ENCODE measurements at places on chromosomes 4 and X.

DNA sequence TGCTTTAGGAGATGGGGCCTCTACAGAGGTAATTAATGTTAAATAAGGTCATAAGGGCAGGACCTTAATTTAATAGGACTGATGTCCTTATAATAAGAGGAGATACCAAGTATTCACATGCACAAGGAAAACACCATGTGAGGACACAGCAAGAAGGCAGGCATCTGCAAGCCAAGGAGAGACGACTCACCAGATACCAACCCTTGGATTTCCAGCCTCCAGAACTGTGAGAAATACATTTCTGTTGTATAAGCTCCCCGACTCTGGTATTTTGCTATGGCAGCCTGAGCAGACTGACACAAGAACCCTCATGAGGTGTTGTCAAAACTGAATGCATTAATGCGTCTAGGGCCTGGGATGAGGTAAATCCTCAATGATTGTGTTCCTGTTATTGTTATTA lies 56.2 kb upstream of the MAPK10 start:
- DNase-seq = no peak

DNA sequence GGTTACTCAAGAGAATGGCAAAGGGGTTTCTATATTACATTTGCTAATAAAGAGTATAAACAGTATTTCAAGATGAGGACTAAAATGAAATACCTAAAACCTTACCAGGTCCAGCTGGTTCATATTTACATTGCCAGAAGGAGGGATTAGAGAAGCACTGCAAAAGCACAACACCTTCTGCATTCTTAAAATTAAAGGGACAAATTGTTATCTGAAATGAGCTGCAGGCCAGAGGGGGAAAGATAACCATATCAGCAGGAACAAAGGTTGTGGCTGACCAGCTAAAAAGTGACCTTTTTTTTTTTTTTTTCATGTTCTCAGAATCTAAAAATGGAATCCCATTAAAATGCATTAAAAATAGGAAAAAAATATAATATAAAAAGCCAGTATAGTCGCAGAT lies 39.7 kb downstream of the AFF2 start:
- DNase-seq = no peak

DNA sequence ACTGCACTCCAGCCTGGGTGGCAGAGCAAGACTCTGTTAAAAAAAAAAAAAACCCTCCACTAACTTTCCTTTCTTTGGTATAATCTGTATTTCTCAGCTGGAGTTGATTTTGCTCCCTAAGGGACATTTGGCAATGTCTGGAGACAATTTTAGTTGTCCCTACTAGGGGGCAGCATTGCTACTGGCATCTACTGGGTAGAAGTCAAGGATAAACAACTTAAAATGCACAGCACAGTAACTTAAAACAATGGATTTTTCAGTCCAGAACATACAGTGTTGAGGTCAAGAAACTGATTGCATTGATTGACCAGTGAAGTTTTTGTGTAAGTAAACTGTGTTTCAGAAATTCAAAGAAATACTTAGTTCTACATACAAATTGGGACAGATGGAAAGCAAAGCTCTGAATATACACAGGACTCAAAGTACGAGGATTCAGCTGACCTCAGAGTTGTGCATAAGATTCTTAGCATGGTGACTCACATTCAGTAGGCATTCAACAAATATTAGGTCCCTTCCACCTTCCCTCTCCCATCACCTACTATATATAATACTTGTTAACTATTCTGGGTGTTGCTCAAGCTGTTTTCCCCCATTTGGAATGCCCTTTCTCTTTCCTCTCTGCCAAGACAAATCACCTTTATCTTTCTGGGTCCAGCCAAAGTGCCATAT lies 8.8 kb downstream of the DDX53 start:
- DNase-seq = no peak

GRCh38 chr4:54172156-54172555 lies 56.9 kb upstream of the PDGFRA start:
- DNase-seq = no peak

DNA sequence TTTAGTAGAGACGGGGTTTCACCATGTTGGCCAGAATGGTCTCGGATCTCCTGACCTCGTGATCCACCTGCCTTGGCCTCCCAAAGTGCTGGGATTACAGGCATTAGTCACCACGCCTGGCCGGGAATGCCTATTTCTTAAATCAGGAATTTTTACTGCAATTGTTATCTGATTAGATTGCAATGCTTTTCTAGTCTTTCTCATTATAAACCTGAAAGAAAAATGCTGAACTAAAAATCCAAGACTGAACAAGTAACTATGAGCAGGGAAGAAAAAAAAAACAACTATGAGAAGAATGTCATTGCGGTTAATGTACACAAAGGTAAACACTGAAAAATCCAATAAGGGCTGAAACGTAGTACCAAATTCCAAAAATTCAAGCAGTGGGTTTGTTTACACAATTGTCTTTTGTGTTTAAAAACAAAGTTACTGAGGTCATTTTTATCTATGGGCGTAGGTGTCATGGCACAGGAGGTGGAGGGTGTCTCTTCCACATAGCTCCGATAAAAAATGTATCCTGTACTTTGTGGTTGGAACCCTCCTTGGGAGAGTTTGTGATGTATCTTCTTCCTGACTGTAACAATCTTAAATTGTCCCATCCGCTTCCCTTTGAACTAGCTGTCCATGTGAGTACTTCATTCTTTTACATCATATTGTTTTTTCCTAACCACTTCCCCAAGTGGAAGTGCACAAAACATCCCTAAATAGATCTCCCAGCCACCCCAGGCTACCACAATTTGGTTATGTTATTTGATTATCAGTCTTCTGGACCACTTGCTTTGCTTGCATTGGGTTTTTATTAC lies 11.1 kb upstream of the TMEM156 start:
- DNase-seq = no peak

DNA sequence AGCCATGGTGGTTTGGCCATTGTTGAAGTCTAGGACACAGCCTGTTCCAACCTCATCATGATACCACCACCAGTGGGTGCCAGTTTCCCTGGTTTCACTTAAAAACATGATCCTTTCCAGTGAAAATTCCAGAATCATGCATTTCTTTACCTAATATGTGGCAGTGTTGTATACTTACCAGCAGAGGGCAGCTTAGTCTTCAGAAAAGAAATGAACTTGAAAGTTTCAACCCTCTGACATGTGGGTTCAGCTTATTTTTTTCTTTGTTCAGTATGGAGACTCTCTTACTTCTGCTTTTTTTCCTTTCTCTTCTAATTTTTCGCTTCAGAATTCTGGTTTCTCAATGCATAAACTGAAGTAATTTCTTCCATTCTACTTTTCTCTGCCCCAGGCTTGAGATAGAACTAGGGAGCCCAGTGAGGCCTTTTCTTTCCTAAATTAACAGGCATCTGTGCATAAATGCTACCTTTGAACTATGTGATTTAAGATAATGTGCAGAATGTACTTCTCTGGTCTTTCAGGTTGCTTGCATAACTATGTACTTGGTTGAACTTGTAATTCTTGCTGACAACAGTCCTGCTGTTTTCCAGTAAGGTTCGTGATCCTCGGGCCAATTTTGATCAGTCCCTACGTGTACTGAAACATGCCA lies 10.7 kb downstream of the LIAS start:
- DNase-seq = no peak

DNA sequence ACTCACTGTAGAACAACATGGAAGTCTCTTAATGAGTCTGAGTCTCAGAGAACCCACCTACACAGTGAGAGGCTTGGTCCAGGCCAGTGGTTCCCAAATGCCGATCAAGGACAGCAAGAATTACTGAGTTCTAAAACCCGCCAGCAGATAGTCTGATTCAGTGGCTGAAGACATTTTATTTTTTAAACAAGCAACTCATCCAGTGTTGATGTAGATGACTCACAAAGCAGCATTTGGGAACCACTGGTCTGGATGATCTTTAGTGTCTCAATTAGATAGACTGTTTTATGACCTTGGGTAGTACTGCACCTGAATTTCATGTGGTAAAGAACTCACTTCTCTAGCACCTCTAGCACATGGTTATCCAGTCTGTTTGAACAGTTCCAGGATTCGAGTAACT lies 193.6 kb downstream of the FBXW7 start:
- no peak for DNase-seq

DNA sequence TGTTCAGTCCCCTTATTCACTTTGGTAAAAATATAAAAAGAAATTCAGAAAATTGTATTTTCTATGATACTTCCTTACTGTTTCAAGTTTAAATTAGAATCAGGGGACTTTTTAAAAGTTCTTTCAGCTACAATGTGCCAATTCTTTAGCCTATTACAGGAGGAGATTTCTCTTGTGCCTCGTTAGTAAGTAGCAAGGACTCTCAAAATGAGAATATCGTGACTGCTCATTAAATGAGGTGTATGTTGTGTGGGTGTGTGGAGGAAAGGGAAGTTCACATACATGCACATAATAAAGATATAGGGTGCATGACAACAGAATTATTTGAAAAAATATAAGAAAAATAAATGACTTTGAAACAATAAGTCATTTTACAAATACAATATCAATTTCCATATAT lies 190.5 kb downstream of the DTHD1 start:
- no peak for DNase-seq

DNA sequence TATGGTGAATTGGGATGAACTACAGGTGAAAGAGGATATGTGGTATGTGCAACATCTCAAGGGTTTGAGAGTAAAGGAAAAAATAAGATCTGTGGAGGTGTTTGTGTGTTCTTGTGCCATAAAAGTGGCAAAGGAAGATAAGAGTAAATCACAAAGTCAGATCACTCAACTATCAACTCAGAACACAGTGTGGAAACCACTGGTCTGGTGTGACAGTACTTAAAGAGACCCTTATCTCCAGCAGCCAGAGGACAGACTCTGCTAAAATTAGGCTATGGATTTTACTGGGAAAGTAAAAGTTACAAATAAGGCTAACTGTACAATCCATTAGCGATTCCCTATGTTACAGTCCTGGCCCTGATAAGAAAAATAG lies 54.0 kb upstream of the PRDM8 start:
- no peak for DNase-seq

DNA sequence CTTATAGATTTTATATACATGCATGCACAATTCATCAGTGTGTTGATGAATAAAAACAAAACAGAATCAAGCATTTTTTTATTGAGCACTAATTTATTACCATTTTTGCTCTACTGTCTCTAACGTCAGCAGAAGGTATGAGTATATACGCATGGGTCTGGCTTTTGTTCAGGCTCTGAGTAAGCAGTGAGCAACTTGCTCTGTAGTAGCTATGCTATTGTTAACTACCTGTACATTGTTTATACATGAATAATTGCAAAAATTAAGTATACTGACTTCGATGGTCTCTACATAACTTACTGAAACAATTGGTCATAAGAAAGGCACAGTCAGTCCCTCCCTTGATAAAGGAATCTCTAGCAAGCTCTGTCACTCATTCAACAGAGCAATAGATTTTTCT lies 122.9 kb downstream of the RS1 start:
- DNase-seq = no peak

DNA sequence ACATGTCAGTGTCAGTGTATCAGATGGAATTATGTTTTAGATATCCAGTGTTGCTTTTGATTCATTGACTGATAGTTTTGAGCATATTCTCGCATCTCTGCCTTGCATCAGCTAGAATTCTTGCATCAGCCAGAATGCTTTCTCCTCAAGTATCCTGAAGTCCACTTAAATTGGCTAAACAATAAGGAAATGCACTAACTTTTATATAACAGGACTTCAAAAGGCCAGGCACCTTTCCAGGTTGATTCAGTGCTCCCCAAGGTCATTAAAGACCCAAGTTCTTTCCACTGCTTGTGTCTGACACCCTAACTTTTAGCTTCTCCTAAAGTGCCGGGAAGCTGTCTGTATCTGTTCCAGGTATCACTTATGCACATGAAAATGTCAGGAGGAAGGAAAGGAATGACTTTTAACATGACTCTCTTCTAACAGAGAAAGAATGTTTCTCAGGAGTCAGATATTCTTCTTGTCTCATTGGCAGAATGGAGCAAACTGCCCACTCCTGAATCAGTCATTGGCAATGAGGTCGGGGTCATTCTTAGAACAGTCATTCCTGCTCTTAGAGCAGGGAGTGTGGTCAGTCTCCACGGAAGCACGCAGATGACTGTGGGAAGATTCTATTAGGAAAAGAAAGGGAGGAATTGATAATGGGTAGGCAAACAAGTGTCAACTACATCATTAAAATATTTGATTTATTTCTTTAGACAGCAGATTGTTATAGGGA lies 92.9 kb upstream of the TLL1 start:
- no peak for DNase-seq

GRCh38 chr4:11131491-11131890 lies 297.2 kb downstream of the HS3ST1 start:
- DNase-seq = no peak

- DNase-seq = no peak
Measured at GRCh38 chrX:107718156-107718621, 57.4 kb downstream of the TSC22D3 start.

GRCh38 chrX:30618160-30618765 lies 35.0 kb upstream of the GK start:
- no peak for DNase-seq

GRCh38 chrX:77298790-77299189 lies 148.4 kb upstream of the FGF16 start:
- no peak for DNase-seq

- no peak for DNase-seq
Measured at GRCh38 chr4:24057915-24058559, 168.2 kb upstream of the PPARGC1A start.

DNA sequence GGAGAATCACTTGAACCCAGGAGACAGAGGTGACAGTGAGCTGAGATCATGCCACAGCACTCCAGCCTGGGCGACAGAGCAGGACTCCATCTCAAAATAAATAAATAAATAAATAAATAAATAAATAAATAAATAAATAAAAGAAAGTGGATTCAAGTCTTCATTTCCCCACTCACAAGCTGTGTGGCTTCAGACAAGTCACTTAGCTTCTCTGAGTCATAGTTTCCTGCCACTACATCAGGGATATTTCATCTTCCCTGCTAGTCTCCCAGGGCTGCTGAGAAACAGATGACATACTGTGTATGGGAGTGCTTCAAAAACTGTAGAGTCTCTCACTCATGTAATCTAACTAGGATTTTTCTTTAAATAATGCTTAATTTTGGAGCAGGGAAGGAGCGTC lies 37.2 kb downstream of the TBC1D9 start:
- DNase-seq = no peak

GRCh38 chrX:123298026-123298425 lies 113.9 kb downstream of the GRIA3 start:
- DNase-seq = no peak

DNA sequence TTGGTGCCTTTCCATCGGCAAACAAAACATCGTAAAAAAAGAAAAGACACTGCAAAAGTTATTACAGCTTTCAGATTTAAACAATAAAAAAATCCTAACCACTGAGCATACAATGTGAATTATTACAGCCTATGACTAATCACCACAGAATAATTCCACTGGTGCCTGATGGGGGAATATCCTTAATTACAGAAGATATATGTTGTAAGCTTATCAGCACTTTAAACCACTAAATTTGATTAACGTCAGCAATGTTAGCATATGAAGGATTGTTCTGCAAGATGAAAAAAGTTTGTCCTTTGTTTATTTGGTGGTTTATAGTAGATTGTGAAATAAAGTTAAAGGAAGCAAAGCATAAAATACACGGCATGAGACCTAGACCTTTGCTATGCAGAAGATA lies 210.2 kb upstream of the ADAMTS3 start:
- DNase-seq = no peak

GRCh38 chr4:150080337-150080736 lies 2.1 kb downstream of the DCLK2 start:
- DNase-seq = no peak

Data from stimulated activated CD8-positive, alpha-beta memory T cell treated with anti-CD3 and anti-CD28 coated beads, Interleukin-12 subunit alpha, Interleukin-12 subunit beta, amount 100 ng/mL, for 4 hours (primary cell).